ENCODE measurements at places on chromosomes 12 and 14. TPM values are rescaled to one million over a fixed set of nuclear protein-coding genes. Genes with fewer than 3 reads are reported as not detected.

The TNFAIP2 gene
- total RNA-seq: 48.7 TPM

- peaks cover 40% of the 10 kb centered on the region for H3K4me1 ChIP-seq
- no peaks in the 10 kb centered on the region for H3K36me3 ChIP-seq
- H3K27me3 ChIP-seq: no peaks in the 10 kb centered on the region
- DNase-seq: no peak
Observed at GRCh38 chr12:79546466-79547043, 144.2 kb downstream of the PAWR start.

DNA sequence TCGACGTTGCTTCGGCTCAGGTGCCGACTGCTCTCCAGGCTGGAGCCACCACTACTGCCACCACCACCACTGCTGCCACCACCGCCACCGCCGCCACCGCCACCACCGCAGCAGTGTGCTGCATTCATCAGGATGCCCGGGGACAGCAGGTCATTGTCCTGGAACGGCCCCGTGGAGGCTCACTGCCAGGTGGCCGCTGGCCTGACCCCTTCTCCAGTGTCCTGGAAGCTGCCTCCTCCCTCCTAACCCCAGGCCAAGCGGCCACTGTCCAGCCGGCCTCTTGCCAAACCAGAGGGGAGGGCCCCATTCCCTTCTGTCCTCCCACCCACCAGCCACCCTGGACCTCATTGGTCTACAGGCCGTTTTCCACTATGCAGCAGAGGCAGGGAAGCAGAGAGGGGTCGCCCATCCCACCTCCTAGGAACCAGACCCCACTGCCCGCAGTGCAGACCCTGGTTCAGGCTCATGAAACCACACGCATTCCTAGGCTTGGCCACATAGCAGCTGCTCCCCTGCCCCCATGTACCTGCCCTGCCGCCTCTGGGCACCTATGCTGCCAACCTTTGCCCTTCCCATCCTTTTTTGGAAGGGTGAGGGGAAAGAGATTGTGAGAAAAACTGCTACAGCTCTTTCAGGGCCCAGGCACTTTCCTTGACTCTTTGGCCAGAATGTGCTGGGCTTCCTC, 15.2 kb downstream of the ARL6IP4 start:
- H3K27me3 ChIP-seq: no peaks in the 10 kb centered on the region
- H3K36me3 ChIP-seq: peaks cover 69% of the 10 kb centered on the region
- H3K4me1 ChIP-seq: peaks cover 10% of the 10 kb centered on the region
- H3K27ac ChIP-seq: no peak overlapping the region
- no peak overlapping the region for H3K4me3 ChIP-seq
- DNase-seq: no peak

DNA sequence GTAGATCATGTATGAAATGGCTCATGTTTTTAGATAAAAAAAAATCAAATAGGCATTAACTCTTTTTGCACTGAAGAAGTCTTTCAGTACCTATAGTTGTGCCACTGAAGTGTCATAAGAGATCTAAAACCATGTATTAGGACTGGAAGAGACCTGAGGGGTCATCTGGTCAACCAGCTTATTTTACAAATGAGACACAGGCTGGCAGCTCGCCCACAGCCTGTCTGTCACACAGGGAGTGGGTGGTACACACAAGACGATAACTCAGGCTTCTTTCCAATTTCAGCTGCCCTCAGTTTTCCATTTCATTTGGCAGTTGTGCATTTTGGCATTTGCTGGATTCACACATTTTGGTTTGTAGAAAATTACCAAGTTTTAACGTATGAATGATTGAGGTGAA, 34.7 kb downstream of the C12orf75 start:
- H3K27ac ChIP-seq: no peak overlapping the region
- no peaks in the 10 kb centered on the region for H3K27me3 ChIP-seq
- no peaks in the 10 kb centered on the region for H3K4me1 ChIP-seq

DNA sequence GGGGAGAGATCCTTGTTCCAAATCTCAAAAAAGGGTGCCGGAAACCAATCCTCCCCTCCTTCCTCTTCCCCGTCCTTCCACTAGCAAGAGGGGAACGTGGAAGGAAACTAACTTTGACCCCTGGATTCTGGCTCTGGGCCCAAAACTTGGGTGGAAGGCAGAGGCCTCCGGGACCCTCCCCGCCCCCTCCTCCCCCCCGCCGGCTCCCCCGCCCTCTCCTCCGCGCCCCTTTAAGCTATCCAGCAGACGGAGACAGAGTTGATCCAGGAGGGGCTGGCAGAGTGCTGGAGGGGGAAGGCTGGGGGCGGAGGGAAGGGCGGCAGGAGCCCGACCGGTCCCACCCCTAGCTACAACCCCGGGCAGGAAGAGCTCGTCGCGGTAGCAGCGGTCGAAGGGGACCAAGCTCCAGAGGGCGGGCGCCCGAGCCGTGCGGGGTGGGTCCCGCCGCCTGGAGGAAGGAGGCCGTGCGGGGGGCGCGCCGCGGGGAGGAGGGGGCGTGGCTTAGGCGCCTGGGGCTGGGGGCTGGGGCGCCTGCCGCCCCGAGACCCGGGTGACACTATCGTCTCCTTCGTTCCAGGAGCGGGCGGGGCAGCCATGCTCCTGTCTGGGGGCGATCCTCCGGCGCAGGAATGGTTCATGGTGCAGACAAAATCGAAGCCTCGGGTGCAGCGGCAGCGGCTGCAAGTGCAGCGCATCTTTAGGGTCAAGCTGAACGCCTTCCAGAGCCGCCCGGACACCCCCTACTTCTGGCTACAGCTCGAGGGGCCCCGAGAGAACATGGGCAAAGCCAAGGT, at the start of gene NYNRIN:
NYNRIN (plus strand) TSS at position 351 of the 794 bp plus-strand sequence; CDS start at position 595, 244 bp downstream.
- peak; percentile 91 for DNase-seq
- H3K4me1 ChIP-seq: peaks cover 37% of the 10 kb centered on the region
- no peaks in the 10 kb centered on the region for H3K36me3 ChIP-seq
- H3K27me3 ChIP-seq: no peaks in the 10 kb centered on the region

The ITGB7 gene
- 5.7 TPM for total RNA-seq

- H3K4me3 ChIP-seq: no peak overlapping the region
- no peak for DNase-seq
- no peaks in the 10 kb centered on the region for H3K4me1 ChIP-seq
- no peaks in the 10 kb centered on the region for H3K36me3 ChIP-seq
- H3K27me3 ChIP-seq: no peaks in the 10 kb centered on the region
Observed at GRCh38 chr12:94516985-94517384, 57.3 kb upstream of the CEP83 start.

- H3K27me3 ChIP-seq: no peaks in the 10 kb centered on the region
- no peaks in the 10 kb centered on the region for H3K36me3 ChIP-seq
- no peak overlapping the region for H3K27ac ChIP-seq
- no peak for DNase-seq
- H3K4me1 ChIP-seq: no peaks in the 10 kb centered on the region
Observed at GRCh38 chr14:24566318-24566717, 9.7 kb downstream of the CTSG start.

- no peak overlapping the region for H3K4me3 ChIP-seq
- no peak for DNase-seq
- H3K36me3 ChIP-seq: no peaks in the 10 kb centered on the region
- no peak overlapping the region for H3K27ac ChIP-seq
Observed at GRCh38 chr14:66069036-66069435, 417.1 kb upstream of the CCDC196 start.

GRCh38 chr14:93862265-93862664, 64.9 kb upstream of the FAM181A start:
- H3K36me3 ChIP-seq: no peaks in the 10 kb centered on the region
- H3K27ac ChIP-seq: peak overlapping the region; percentile 58
- peaks cover 4% of the 10 kb centered on the region for H3K4me1 ChIP-seq
- H3K27me3 ChIP-seq: no peaks in the 10 kb centered on the region
- peak; percentile 41 for DNase-seq

DNA sequence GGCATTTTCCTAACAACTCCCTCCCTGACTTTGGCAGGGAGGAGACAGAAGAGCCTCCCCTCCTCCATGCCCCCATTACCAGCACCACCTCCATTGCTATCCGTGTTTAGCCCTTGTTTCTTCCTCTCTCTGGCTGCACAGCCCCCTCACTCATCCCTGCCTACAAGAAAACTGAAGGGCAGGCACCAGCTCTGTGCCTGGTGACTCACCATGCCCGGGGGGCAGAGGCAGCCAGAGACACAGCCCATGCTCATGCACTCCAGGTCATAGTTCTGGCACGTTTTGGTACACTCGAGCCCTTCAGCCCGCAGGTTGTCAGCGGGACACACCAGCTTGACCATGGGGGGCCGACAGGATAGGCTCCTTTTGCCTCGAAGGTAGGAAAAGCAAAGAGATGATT, 80.4 kb downstream of the VWF start:
- H3K4me1 ChIP-seq: no peaks in the 10 kb centered on the region
- H3K27me3 ChIP-seq: peaks cover 4% of the 10 kb centered on the region
- H3K27ac ChIP-seq: no peak overlapping the region
- H3K4me3 ChIP-seq: no peak overlapping the region
- DNase-seq: no peak

DNA sequence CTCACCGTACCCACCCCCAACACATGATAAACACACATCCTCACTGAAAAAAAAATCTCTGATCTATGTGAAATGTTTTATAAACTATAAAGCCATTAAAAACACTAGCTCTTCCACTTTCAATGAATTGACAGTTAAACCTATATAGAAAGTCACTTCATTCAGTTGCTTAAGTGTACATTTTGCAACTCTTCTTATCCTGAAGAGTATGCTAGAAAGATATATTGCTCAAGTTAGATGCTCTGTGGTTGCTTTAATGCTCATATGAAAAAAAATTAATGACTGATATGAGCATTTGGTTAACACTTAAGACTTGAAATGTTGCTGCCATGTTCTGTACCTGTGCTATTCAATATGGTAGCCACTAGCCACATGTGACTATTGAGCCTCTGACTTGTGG, 21.0 kb upstream of the MIA2 start:
- no peak for DNase-seq
- no peaks in the 10 kb centered on the region for H3K36me3 ChIP-seq
- H3K27ac ChIP-seq: no peak overlapping the region

DNA sequence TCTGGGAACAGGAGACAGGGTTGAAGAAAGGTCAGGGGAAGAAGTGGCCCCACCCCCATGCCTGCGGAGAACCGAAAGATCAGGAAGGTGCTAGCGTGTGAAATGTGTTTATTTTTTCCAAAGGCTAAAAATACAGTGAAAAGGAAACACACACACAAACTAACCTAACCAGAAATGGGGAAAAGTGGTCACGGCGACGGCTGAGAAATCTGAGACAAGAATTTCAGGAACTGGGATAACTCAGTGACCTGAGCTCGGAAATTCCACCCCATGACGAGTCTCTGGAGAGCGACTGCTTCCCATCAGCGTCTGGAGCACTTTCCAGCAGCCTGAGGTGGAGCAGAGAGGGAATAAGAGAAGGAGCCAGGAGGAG, 16.6 kb upstream of the RND1 start:
- peak overlapping the region; percentile 78 for H3K27ac ChIP-seq
- peaks cover 33% of the 10 kb centered on the region for H3K4me1 ChIP-seq
- H3K36me3 ChIP-seq: no peaks in the 10 kb centered on the region
- H3K27me3 ChIP-seq: no peaks in the 10 kb centered on the region

DNA sequence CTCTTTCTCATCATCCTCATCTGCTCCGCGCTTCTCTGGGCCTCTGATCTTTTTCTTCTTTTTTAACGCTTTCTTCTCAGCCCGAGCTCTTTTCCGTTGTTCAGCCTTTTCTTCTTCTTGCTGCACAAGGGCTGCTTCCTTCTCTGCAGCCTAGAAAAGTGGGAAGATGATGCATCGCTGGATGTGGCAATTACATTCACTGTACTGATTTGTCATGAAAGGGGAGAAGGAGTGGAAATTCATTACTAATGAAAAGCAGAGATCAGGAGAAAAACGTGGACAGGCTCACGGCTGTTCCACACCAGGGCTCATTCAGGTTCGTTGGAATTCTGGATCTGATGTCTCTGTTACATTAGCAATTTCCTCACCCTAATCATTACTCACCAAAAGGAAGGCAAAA, 15.1 kb downstream of the FICD start:
- DNase-seq: no peak
- H3K27ac ChIP-seq: no peak overlapping the region
- H3K4me3 ChIP-seq: no peak overlapping the region
- peaks cover 98% of the 10 kb centered on the region for H3K36me3 ChIP-seq
- H3K4me1 ChIP-seq: no peaks in the 10 kb centered on the region
- no peaks in the 10 kb centered on the region for H3K27me3 ChIP-seq

The CCDC196 gene
- total RNA-seq: not detected

The STRN3 gene
- total RNA-seq: 42.4 TPM

- DNase-seq: no peak
- no peaks in the 10 kb centered on the region for H3K27me3 ChIP-seq
- peaks cover 52% of the 10 kb centered on the region for H3K36me3 ChIP-seq
Observed at GRCh38 chr12:123011701-123012100, 31.2 kb downstream of the ARL6IP4 start.

GRCh38 chr12:129540249-129540648, 363.6 kb downstream of the TMEM132D start:
- DNase-seq: no peak
- no peaks in the 10 kb centered on the region for H3K36me3 ChIP-seq
- H3K27ac ChIP-seq: no peak overlapping the region
- H3K4me1 ChIP-seq: no peaks in the 10 kb centered on the region
- H3K27me3 ChIP-seq: no peaks in the 10 kb centered on the region

GRCh38 chr14:87049950-87050349, 943.0 kb downstream of the GALC start:
- no peaks in the 10 kb centered on the region for H3K36me3 ChIP-seq
- H3K27ac ChIP-seq: no peak overlapping the region
- no peak overlapping the region for H3K4me3 ChIP-seq
- no peak for DNase-seq

The CCDC38 gene
- not detected for total RNA-seq

The SLC2A13 gene
- total RNA-seq: 17.2 TPM

DNA sequence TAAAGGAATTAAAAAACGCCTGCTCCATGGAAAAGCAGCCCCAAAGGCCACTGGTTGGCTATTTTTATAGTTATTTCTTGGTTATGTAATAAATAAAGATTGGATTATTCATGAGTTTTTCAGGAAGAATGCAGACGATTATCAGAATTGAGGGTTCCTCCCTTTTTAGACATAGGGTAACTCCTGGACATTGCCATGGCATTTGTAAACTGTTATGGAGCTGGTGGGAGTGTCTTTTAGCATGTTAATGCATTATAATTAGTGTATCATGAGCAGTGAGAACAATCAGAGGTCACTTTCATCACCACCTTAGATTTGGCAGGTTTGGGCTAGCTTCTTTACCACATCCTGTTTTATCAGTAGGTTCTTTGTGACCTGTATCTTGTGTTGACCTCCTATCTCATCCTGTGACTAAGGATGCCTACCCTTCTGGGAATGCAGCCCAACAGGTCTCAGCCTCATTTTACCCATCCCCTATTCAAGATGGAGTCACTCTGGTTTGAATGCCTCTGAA, 728.7 kb downstream of the GALC start:
- no peaks in the 10 kb centered on the region for H3K27me3 ChIP-seq
- DNase-seq: no peak
- H3K4me3 ChIP-seq: no peak overlapping the region
- H3K27ac ChIP-seq: no peak overlapping the region
- no peaks in the 10 kb centered on the region for H3K36me3 ChIP-seq

GRCh38 chr12:106353175-106353574, 4.4 kb upstream of the POLR3B start:
- H3K27me3 ChIP-seq: no peaks in the 10 kb centered on the region
- no peak for DNase-seq
- no peak overlapping the region for H3K4me3 ChIP-seq

- no peaks in the 10 kb centered on the region for H3K36me3 ChIP-seq
- H3K4me3 ChIP-seq: no peak overlapping the region
- no peak overlapping the region for H3K27ac ChIP-seq
- H3K27me3 ChIP-seq: no peaks in the 10 kb centered on the region
Observed at GRCh38 chr14:93964820-93965286, 11.5 kb downstream of the ASB2 start.

- no peaks in the 10 kb centered on the region for H3K36me3 ChIP-seq
- peaks cover 19% of the 10 kb centered on the region for H3K27me3 ChIP-seq
- no peak overlapping the region for H3K27ac ChIP-seq
- peaks cover 21% of the 10 kb centered on the region for H3K4me1 ChIP-seq
- no peak for DNase-seq
- no peak overlapping the region for H3K4me3 ChIP-seq
Observed at GRCh38 chr14:38252066-38252710, 3.7 kb downstream of the CLEC14A start.

The RNASE3 gene
- not detected for total RNA-seq

All from stomach (tissue), 19 donors.